ENCODE measurements at places on chromosomes 16 and 17.

GRCh38 chr16:4511441-4512082, 27.0 kb downstream of the CDIP1 start:
- no peak for DNase-seq

GRCh38 chr16:46686815-46687473, 2.0 kb downstream of the VPS35 start:
- DNase-seq: no peak

GRCh38 chr17:280901-281300, 71.7 kb downstream of the RPH3AL start:
- no peak for DNase-seq

GRCh38 chr16:11084484-11084875, 140.1 kb downstream of the CLEC16A start:
- DNase-seq: peak; percentile 71

DNA sequence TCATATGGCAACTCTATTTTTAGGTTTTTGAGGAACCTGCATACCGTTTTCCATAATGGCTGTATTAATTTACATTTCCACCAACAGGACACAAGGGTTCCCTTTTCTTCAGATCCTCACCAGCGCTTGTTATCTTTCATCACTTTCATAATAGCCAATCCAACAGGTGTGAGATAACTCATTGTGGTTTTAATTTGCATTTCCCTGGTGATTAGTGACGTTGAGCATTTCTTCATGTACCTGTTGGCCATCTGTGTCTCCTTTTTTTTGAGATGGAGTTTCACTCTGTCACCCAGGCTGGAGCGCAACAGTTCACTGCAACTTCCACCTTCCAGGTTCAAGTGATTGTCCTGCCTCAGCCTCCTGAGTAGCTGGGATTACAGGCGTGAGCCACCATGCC, 36.2 kb upstream of the ABCC3 start:
- no peak for DNase-seq

- DNase-seq: no peak
These were observed 13.8 kb downstream of the C17orf50 start for GRCh38 chr17:35774499-35774898.

Data from stromal cell of bone marrow (primary cell).